Endothelial cell (in vitro differentiated cells): ENCODE measurements at places on chromosomes 2 and 18.

DNA sequence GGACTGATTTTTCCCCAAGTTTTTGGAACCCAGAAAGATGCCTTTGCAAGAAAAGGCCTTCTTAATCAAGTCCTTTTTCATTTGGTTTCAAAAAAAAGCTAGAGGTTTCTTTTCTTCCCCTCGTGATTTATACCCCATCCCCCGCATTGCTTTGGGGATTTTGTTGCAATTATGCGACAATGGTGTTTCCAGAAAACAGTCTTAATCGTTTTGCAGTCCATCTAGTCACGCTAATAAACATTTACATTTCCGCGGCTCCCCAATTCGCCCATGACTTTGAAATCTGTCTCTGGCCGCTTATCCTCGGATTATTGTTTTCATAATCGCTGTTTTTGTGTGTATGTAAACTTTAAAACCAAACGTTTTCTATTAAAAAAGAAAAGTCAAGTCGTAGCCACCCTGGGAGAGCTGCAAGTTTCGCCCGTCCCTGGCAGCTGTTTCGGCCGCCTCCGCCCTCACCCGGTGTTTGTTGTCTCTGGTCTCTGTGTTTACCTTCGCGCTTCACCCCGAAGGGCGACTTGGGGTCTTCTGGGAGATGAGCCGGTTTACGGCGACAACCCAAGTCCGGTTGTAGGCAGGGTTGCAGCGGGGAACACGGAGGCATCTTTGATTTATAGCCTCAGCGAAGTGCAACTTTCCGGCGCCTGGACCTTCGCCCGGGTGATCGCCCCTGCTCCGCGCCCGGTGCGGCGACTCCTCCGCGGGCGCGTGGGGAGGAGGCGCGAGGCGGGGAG lies 667 bp downstream of the SP9 start:
- DNase-seq = peak; percentile 34

- no peak for DNase-seq
Observed at GRCh38 chr18:33751613-33752221, 173.7 kb downstream of the ASXL3 start.

DNA sequence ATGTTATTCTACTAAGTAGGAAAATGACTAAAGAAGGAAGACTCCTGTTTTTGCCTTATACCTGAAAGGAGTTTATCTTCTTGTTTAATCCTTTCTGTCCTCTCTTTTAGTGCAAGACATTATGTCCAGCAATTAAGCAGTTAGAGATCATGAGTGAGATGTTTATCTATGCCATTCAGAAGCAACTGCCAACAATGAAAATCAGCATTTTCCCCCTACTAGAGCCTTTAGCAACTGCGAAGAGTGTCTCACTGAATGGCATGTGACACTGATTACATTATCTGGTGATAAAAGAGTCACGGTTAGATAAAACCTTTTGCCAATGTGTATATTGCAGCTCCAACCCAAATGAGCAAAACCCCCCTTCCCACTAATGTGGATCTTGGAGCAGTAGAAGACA lies 357.7 kb upstream of the SYT4 start:
- DNase-seq = no peak

DNA sequence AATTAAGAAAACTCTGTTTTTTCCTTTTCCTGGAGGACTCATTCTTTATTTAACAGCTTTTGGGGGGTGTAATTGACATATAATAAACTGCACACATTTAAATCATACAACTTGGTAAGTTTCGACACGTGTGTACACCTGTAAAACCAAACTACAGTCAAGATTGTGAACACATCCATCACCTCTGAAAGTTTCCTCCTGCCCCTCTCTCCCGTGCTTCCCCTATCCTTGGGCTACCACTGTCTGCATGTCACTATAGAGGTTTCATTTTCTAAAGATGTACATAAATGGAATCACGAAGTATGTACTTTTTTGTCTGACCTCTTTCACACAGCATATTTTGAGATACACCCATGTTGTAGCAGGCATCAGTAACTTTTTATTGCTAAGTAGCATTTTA lies 100.0 kb downstream of the BIN1 start:
- no peak for DNase-seq

GRCh38 chr2:201597397-201597796 lies 45.9 kb downstream of the TMEM237 start:
- DNase-seq = no peak

DNA sequence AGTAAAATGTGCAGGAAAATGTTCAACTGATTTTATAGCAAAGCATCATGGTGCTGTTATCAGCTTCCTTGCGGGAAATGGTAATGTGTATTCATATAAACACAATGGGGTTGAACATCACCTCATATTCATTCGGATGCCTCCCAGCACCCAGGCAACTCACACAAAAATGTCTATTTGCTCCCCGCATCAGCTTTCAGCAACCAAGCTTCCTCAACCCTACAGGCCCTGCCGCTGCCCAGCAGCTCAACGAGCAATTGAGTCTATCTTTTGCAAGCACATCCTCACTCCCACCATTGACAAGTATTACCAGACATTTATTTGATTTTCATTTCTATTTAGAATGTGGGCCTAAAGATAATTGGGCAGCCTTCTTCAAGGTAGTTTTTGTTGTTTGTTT lies 2161.4 kb upstream of the PIK3C3 start:
- DNase-seq = no peak

DNA sequence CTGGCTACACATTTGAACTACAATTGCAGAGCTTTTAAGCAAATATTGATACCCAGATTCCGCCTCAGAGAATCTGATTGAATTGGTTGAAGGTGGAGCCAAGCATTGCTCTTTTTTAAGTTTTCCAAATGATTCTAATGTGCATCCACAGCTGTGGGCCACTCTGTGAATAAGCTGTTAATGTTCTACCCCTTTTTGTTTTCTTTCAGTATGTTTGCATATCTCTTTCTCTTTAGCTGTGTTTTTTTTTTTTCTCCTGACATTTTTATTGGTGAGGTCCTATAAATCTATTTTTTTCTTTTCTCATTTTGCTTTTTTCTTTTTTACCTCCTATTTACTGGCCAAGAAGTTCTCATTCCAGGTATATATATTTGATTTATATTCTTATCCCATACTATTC lies 6.5 kb downstream of the SCN3A start:
- DNase-seq = no peak

DNA sequence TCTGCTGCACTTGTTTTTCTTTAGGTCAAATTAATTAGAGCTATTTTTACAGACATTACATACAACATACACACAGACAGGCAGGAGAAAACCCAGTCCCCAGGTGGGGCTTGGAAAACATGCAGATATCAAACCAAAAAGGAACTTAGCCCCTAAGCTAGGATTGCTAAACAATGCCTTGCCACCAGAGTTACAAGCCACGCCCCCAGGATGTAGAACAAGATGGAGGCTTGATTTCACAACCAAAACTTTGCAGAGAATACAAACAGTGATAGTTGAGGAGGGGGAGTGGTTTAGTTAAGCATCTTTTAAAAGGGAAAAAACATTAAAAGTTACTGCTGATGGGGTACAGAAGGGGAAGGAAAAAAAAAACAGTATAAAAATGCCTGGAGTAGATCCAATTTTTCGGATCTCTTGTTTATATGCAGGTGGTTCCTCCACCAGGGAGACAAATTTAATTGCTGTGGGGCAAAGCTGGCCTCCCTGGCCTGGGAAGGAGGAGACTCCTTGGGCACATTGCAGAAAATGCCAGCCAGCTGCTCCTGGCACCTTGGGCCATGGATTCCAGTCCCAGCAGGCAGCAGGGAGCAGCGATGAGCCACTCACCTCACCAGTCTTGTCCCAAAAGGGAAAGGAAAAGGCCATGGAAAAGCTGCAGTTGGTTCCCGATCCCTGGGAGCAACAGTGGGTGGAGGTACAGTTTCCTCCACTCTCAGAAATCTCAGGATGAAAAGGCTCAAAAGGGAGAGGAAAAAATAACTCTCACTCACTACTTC lies 348.4 kb upstream of the REG3G start:
- no peak for DNase-seq

GRCh38 chr2:72524071-72524470 lies 301.8 kb downstream of the EXOC6B start:
- DNase-seq = no peak

DNA sequence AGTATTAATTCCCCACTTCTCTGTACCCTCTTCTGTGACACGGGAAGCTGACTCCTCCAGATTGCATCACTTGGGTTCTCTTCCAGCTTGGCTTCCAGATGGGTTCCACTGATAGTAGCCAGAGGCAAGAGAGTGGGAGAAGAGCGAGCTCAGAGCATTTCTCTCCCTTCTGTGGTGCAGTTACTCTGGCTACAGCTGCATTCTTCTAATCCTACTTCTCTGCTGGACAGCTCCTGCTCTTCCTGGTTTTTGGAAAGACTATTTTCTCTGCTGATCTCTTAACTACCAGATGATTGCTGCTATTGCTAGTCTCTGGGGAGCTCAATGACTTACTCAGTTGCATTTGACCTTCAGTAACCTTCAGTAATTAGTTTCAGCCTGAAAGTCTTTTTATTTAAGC lies 187.5 kb upstream of the MAP2 start:
- DNase-seq = no peak
